Hepatic stellate cell (primary cell): ENCODE measurements at places on chromosomes 5 and 9.

GRCh38 chr5:19577882-19578281 lies 410.1 kb downstream of the CDH18 start:
- no peak for DNase-seq

DNA sequence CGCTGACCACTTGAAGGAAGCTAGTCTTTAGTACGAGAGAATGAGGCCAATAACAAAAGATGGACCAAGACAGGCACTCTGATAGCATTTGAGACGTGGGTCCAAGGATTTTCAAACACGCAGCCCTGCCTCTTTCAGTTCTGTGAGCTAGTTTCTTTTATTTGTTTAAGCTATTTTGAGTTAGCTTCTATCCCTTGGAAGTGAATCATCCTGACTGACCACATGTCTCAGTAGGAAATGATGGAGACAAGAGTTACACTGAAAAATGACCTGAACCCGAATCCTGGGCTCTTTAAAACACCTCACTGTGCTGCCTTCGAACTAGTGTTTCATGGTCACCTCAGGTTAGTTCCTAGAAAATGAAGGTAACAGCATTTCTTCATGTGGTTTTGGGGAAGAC lies 9.9 kb downstream of the TEK start:
- peak; percentile 47 for DNase-seq

DNA sequence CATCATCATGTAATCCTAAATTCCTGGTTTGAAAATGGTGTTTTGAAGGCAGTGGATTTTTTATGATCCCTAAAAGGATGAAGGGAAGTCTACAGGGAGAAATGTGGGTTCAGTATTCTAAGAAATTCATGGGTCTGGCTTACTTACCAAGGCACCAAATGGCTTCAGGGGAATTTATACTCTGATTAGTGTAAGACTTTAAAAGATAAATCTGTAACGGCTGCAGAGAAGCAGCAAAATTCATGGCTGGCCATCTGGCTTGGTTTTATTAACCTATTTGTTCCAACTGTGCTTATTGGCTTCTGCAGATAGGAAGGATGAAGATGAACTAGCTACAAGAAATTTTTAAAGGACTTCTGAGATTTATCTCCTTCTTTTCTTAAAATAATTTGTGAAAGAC lies 222.8 kb downstream of the TENT4A start:
- no peak for DNase-seq

DNA sequence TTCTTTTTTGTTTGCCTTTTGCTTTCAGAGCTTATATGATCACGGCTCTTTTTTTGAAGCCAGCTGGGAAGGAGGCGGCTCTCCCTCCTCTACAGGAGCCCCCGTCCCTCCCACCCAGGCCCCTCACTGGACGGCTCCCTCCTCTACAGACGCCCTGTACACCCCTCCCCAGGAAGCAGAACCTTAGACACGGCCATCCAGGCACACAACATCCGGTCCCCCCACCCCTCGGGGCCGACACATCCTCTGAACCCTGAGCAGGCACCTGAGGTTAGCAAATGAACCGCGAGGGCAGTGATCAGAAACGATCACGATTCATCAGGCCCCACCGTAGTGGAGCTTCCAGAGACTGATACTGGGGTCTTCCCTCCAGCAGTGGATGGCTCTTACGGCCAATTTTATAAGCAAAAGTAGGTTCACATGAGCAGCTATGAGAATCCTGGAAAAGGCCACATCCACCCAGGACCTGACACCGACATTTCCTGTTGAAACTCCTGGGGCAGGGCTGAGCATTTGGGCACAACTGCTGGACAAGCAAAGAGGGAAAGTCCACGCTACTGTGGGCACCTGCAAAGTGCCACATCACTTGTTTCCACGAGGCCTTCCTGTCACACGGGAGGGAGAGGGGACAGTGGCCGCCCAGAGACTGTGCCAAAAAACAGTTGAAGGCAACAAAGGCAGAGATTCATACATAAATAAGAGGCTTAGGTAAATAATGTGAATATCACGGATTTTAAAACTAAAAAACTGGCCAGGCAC lies 78.9 kb downstream of the SEMA4D start:
- DNase-seq: no peak

DNA sequence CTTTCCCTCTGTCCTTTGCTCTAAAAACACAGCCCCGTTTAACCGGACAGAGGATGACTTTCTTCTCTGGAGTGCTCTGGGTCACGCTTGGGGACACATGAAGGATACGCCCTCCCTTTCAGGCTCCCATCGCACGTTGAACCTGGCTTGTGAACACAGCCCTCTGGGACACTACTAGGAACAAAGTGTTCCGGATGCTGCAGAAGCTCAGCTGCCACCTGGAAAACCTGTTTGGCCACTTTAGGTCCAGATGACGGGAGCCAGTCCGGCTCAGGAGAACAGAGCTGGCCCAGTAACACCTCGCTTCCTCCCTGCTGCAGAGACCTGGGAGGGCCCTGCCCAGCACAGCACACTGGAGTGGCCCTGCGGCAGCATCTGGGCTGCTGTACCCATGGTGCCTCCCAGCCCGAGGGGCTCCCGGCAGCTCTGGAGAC lies 60.1 kb downstream of the GADD45G start:
- DNase-seq: no peak

- DNase-seq: no peak
Measured at GRCh38 chr9:99851500-99851822, 29.8 kb downstream of the NR4A3 start.

- no peak for DNase-seq
Measured at GRCh38 chr9:78767490-78767889, 470.6 kb downstream of the PSAT1 start.

- no peak for DNase-seq
Measured at GRCh38 chr5:176737746-176738636, 72.4 kb upstream of the UNC5A start.

DNA sequence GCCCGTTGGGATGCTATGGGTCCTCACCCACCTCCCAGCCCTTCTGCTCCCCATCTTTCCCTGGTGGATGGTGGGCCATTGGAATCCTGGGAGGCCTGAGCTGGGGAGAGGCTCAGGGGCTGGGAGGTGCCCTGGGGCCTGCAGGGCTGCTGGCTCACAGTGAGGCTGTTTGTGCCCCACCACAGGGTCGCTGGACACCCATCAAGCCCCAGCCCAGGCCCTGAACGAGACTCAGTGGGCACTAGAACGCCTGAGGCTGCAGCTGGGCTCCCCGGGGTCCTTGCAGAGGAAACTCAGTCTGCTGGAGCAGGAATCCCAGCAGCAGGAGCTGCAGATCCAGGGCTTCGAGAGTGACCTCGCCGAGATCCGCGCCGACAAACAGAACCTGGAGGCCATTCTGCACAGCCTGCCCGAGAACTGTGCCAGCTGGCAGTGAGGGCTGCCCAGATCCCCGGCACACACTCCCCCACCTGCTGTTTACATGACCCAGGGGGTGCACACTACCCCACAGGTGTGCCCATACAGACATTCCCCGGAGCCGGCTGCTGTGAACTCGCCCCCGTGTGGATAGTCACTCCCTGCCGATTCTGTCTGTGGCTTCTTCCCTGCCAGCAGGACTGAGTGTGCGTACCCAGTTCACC lies 4.9 kb upstream of the AIF1L start:
- no peak for DNase-seq

GRCh38 chr5:116788851-116789403 lies 214.3 kb upstream of the SEMA6A start:
- DNase-seq: no peak

GRCh38 chr5:128695791-128696530 lies 157.9 kb upstream of the FBN2 start:
- DNase-seq: no peak

- no peak for DNase-seq
Measured at GRCh38 chr9:81868145-81868544, 60.1 kb upstream of the SPATA31D4 start.

DNA sequence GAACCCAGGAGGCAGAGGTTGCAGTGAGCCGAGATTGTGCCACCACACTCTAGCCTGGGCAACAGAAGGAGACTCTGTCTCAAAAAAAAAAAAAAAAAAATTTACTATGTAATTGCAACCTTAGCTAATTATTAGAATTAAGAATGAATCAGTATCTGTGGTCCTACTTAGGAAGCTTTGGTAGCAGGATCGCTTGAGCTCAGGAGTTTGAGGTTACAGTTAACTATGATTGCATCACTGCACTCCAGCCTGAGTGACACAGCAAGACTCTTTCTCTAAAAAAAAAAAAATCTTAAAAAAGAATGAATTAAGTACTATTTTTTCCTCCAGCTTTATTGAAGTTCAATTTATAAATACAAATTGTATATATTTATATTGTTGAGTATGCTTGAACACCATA lies 16.7 kb downstream of the NDUFAF2 start:
- no peak for DNase-seq

- no peak for DNase-seq
Measured at GRCh38 chr5:14447958-14448911, 133.4 kb upstream of the OTULINL start.

- no peak for DNase-seq
Measured at GRCh38 chr9:31820426-31820825, 564.0 kb upstream of the ACO1 start.

- no peak for DNase-seq
Measured at GRCh38 chr5:155408465-155408864, 394.9 kb downstream of the KIF4B start.

DNA sequence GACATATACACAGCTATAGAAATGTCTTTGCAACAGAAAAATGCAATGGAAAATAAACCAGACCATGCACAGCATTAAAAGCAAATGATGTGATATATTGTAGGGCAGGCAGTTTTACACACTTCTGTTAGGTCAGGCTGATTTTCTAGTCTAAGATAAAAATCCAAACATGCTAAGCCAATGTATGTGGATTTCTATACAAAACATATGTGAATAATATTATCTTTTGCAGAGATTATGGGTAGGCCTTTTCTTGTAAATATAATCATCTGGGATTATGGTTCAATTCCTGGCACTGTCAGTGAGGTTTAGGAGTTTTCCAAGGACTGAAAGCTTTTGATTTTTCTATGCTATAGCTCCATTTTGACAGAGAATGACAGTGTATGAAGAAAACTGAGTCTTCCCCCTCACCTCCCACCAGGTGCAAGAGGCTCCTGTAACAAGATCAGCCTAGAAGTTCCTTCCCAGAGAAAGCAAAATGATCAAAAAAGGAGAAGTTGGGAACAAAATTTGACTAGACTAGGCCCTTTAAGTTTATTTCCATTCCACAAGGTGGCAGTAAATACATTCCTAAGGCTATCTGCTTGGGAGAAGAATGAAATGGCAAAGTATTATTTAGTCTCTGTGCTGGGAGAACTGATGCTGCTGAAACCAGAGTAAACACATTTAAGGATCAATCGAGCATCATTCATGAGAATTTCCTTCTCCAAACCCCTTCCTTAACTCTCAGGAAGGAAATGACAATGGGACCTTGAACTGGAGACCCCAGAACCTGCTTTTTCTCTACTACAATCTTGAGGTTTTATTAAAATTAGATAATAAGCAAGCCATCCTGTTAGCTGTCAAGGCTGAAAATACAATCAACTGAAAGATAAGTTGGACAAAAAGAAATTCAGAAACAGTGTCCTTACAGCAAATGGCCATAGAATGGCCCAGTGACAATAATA lies 133.0 kb upstream of the TUT7 start:
- peak; percentile 35 for DNase-seq

DNA sequence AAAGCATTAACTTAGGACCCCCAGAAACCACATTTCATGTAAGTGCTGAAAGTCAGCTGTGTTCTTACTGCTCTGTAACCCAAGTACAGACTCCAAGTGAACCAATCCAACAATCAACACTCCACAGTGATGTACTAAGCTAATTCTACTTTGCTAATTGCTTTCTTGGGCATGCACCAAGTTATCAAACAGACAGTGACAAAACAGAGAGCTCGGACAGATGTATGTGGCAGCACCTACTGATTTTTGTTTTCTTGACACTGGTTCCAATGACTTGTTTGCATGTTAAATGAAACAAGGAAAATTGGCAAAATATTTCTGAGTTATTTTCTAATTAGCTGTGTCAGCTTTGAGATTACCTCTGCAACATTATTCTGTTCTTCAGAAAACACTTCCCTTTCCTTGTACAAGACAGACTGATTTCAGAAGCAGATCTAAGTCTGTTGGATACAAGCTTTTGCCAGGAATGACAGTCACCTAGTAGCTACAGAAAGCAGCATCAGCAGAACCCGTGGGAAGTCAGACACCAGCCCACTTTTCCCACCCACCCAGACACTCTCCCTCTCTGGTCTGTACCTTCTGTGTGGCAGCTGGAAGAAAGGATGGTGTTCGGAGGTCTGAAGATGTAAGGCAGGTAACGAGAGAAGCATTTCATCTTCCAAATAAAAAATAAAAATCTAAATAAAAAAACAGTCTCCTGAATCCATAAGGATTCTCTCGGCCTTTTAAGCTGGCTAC lies 176.7 kb upstream of the PPP2R2B start:
- no peak for DNase-seq

DNA sequence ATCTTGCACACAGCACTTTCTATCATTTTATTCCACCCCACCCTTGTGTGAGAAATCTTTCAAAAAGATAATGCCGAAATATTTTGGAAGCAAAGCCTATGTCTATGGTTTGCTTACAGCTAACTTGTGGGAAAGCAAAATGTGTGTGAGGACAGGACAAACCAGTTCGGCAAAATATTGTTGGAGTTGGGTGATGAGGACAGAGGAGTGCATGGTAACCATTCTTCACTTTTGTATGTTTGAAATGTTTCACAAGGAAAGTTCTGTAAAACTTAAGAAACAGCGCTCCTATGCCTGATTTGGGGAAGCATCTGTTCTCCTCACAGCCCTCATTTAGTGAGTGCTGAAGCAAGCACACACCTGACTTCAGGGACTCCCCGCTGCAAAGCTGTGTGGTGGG lies 62.0 kb upstream of the RNF130 start:
- no peak for DNase-seq

GRCh38 chr5:50807661-50808060 lies 141.2 kb downstream of the PARP8 start:
- no peak for DNase-seq

DNA sequence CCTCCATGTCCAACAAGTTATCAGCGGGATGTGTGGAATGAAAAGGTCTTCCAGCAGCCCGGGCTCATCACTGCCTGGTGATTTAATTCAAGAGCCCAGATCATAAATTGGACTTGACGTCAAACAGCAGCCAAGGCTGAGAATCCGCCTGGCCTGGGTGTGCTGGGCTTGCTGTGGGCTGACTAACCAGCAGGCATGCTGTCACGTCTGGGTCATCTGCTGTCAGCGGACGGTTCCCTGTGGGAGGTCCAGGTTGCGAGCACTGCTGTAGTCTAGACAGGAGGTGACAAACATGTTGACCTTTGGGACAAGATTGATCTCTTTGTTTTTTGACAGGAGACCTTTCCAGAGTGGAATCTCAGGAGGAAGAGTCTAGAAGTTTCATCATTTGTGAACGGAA lies 289.7 kb downstream of the OSTF1 start:
- no peak for DNase-seq

GRCh38 chr5:77909237-77909636 lies 133.1 kb upstream of the TBCA start:
- DNase-seq: no peak

GRCh38 chr5:157983906-157984551 lies 125.1 kb upstream of the CLINT1 start:
- DNase-seq: no peak

DNA sequence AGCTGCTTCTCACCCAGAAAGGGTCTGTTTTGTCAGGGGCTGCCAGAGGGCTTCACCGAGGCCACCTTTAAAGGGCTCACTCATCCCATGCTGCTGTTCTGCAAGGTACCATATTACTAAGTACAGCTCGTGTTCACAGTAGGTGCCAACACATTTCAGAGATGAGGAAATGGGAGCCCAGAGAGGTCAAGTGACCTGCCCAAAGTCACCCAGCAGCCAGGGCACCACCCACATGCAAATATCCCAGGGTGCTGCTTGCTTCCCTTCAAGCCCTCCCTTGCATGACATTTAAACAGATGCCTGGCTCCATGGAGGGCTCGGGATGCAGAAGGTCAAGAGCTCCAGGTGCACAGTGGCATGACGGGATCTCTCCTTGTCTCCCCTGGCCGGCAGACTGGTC lies 123.5 kb upstream of the SARDH start:
- no peak for DNase-seq
